ENCODE measurements at places on chromosomes 12 and 14. TPM values are rescaled to one million over a fixed set of nuclear protein-coding genes. Genes with fewer than 3 reads are reported as not detected.

Gene PDE3A
- 93.8 TPM for total RNA-seq

Gene TCL1B
- total RNA-seq = not detected

Gene DLGAP5
- total RNA-seq = not detected

DNA sequence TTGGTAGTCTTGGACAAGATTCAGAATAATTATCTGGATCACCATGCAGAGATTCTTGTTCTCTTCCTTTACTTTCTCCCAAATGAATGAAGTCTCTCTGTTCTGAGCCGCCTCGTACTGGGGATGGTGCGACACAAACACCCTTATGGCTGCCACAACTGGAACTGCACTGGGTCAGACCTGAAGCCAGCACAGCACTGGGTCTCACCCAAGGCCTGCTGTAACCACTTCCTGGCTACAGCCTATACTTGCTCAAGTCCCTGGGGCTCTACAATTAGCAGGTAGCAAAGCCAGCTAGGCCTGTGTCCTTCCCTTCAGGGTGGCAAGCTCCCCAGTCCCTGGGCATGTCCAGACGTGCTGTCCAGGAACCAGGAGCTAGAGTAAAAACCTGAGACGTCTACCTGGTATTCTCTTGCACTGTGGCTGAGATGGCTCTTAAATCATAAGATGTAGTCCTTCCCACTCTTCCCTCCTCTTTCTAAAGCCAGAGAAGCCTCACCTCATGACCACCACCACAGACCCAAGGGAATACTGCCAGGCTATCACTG lies 27.6 kb downstream of the IFNG start:
- no peak for DNase-seq

- DNase-seq = no peak
Measured at GRCh38 chr14:61704554-61704953, 9.2 kb downstream of the HIF1A start.

DNA sequence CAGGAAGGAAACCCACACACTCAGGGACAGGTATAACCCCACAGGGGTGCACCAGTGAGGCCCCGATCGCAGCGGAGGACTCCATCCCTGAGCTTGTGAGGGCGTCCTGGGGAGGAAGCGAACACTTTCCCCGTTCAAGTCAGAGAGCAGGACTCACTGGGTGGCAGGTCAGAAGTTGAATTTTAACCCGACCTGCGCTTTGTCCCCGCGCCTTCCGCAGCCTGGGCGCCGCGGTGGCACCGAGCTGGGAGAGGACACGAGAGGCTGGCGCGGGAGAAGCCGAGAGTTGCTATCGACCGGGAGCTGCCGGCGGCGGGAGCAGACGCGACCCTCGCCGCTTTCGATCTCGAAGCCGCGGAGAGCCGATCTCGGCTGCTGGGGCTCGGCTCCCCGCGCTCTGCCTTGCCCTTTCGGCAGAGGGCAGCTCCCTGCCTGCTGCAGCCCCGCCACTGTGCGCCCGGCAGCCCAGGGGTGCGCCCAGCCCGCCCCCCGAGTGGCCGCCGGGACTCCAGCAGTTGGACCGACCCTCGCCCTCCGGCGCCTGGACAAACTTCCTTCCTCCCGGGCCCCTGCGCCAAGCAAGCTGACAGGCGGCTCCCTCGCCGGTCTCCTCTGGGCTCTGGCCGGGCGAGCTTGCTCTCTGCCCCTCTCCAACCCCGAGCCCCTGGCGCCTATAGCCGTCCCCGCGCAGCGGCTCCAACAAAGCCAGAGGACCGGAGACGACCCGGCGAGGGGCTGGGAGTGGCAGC lies 918 bp downstream of the LIN7A start:
- DNase-seq = no peak

GRCh38 chr12:41140117-41140516 lies 48.0 kb upstream of the PDZRN4 start:
- no peak for DNase-seq

- no peak for DNase-seq
Measured at GRCh38 chr14:43411841-43412240, 1095.2 kb downstream of the FSCB start.

DNA sequence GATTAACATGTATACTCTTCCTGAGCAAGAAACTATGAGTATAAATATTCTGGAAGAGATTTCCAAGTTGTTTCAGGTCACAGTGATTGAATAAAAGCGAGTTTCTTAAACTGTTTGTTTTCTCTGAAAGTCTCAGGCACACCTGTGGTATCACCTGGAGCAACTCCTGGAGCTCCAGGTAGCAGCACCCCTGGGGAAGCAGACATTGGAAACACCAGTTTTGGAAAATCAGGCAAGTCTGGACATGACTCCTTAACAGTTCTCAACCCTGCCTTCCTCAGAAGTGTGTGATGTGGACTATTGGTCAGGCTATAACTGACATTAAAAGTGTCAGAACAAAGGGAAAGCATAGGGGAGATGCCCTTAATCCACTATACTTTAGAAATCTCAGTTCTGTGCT lies 217.6 kb upstream of the CNTN1 start:
- no peak for DNase-seq

DNA sequence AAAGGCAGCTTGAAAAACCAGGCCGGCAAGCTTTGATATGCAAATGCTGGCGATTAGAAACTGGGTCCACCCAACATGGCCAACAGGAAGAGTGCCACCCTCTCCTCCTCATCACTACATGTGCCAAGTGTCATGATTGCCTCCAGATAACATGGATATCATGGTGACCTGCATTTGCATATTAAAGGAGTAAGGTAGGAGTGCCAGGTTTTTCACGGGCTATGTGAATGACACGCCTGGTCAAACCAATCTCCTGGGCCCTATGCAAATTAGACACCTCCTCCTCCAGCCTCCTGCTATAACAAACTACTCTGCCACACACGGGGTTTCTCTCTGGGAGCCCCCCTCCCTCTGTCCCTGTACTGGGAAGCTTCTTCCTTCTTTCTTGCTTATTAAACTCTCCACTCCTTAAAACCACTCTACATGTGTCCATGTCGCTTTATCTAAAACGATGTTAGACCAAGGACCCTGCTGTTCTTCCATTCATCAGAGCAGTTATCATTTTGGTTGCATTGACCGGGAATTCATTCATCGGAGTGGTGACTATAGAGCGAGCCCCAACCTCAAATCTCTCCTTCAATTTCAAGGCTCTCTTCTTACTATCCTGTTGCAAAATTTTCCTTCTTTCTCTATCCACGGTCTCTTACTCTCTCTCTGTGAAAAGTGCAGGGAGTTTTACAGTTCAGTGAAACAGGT lies 27.5 kb downstream of the APOBEC1 start:
- no peak for DNase-seq

DNA sequence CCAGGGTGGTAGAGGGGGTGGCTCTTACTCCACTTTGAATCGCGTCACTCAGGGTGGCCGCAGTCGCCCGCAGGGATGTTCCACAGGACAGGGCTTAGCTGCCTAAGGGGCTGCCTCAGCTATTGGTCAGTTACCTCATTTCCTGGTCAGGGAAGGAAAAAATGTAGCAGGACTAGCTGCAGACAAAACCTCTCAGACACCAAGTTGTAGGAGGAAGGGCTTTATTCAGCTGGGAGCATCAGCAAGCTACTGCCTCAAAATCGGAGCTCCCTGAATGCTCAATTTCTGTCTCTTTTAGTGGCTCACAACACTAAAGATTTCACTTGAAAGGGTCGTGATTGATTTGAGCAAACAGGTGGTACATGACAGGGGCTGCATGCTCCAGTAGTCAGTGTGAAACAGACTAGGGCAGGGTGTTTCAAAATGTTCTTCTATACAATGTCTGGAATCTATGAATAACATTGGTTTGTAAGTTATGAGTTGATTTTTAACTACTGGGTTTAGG lies 6.4 kb upstream of the CLEC6A start:
- DNase-seq = no peak

Gene PMCH
- total RNA-seq = not detected

GRCh38 chr12:109261087-109261486 lies 48.0 kb downstream of the FOXN4 start:
- DNase-seq = no peak

Gene VSX2
- not detected for total RNA-seq

Gene GPR65
- total RNA-seq = 0.42 TPM

GRCh38 chr12:19834592-19834991 lies 395.3 kb downstream of the AEBP2 start:
- no peak for DNase-seq

- no peak for DNase-seq
Measured at GRCh38 chr14:75453817-75454434, 26.1 kb downstream of the JDP2 start.

Gene CYP27B1
- total RNA-seq = 0.66 TPM

- DNase-seq = peak; percentile 29
Measured at GRCh38 chr14:52080808-52081755, 12.2 kb upstream of the NID2 start.

Gene CELA1
- not detected for total RNA-seq

GRCh38 chr12:1947081-1947480 lies 28.6 kb upstream of the CACNA2D4 start:
- DNase-seq = no peak

DNA sequence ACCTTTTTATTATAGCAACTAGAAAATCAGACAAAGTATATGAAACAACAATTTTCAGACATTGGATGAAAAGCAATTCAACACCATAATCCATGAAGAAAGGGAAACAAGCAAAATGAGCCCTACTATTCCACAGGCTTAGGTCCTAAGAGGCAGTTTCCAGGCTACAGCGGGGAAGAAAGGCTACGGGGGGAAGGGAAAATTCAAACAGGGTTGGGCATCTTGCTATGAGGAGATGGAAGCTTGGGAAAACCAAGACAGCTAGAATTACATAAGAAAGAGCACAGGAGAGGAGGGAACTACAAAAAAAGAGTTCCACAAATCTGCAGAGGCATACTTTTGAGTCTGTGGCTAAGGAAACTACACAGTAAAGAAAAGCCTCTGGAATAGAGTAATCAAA lies 356.0 kb upstream of the CLEC14A start:
- no peak for DNase-seq

DNA sequence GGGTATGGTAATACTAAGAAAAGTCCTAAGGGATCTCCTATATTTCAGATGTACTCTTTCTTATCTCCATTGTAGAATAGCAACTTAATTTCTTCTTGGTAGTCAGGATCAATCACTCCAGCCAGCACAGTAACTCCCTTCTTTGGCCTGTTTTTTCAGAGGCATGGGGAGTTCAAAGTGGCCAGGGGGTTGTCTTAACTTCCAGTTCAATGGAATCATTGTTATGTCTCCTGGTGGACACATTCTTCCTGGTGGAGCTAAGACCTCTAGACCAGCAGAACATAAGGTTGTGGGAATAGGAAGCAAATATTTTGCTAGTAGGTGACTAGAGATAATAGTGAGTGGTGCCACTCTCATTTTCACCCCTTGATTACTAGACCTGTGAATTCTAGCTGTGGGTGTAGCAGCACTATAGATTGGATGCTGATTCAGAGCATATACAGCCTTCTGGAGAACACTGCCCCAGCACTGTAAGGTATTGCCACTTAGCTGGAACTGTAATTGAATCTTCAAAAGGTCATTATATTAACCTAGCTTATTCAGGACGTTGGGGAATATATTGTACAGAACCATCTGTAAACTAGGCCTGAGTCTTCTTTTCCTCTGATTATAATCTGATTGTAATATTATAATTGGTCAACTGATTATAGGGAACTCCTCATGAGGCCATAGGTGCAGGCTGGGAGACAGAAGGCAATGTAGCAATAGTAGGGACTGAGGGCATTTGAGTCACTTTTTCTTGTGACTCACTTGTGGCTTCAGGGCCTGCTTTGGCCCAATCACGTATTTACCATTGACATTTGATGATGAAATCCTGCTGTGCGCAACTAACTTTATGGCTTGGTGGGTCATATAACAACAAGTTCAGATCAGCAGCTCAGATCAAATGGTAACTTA lies 60.2 kb upstream of the ATP2B1 start:
- DNase-seq = no peak

- peak; percentile 90 for DNase-seq
Measured at GRCh38 chr14:72740966-72741825, 152.7 kb downstream of the DPF3 start.

- no peak for DNase-seq
Measured at GRCh38 chr12:80188576-80188975, 89.2 kb downstream of the OTOGL start.

GRCh38 chr14:44180975-44181374 lies 326.1 kb downstream of the FSCB start:
- DNase-seq = no peak

Gene LRFN5
- 4.1 TPM for total RNA-seq

- DNase-seq = no peak
Measured at GRCh38 chr14:95452176-95452892, 64.1 kb downstream of the SYNE3 start.

Gene SERPINA10
- not detected for total RNA-seq

Gene OTOGL
- 2.0 TPM for total RNA-seq

Gene ENDOU
- total RNA-seq = not detected

DNA sequence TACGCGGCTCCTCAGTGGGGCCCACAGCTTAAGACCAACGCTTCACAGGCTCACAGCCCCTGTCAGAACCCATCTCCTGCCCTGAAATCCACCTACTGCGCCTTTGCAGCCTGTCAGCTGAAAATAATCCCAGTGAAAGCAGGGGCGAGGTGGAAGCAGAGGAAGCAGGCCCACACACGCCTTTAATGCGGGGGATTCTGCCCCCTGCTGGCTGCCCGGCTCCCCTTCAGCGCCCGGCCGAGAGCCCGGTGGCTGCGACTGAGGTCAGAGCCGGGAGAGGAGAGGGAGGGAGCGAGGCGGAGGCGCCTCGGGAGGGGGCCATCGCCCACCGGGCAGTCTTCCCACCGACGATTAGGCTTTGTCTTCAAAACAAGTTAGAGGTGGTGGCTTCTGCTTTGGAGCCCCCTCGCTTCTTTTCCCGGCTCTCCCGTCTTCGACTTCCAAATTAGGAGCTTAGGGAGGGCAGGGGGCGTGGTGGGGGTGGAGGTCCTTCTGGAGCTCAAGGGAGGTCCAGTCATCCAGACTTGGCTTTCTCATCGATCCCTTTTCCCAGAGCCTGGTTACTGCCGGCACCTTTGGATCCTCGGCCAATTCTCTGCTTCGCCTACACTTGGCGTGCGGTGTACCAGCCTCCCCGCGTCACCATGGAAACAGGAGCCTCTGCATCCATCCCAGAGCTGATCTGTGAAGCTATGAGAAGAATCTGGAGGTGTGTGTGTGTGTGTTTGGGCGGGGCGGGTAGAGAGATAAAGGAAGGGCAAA lies 25.2 kb upstream of the RND1 start:
- DNase-seq = no peak

- DNase-seq = no peak
Measured at GRCh38 chr12:123580772-123581171, 3.6 kb upstream of the TMED2 start.

GRCh38 chr12:124678421-124678893 lies 111.0 kb upstream of the NCOR2 start:
- no peak for DNase-seq

Gene SERPINA5
- total RNA-seq = 5.1 TPM

Gene KITLG
- total RNA-seq = 71.7 TPM

Gene HRK
- total RNA-seq = not detected

GRCh38 chr12:122876731-122877130 lies 19.2 kb downstream of the VPS37B start:
- DNase-seq = no peak

All from esophagus muscularis mucosa (tissue), 4 donors.